Fibroblast of lung (primary cell): ENCODE measurements at places on chromosomes 11 and 22.

DNA sequence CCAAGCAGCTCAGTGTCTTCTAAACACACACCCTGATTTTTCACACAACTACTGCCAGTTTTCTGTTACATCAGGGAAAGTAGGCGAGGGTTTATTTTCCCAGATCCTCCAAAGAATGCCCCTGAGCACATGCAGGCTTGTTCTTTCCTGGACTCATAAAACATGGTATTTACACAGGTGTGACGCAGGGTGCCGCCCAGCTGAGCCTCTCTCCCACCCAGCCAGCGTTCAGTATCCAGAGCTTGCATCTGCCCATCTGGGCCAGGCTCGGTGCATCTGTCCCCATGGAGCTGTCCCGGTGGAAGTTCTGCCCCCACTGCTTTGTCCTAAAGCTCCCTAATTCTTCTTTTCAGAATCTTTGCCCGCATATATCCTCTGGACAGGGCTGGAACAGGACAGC, 44.8 kb upstream of the ISX start:
- DNase-seq = no peak

- peak; percentile 30 for DNase-seq
These were observed 62.7 kb downstream of the TSPAN18 start for GRCh38 chr11:44789496-44789895.

DNA sequence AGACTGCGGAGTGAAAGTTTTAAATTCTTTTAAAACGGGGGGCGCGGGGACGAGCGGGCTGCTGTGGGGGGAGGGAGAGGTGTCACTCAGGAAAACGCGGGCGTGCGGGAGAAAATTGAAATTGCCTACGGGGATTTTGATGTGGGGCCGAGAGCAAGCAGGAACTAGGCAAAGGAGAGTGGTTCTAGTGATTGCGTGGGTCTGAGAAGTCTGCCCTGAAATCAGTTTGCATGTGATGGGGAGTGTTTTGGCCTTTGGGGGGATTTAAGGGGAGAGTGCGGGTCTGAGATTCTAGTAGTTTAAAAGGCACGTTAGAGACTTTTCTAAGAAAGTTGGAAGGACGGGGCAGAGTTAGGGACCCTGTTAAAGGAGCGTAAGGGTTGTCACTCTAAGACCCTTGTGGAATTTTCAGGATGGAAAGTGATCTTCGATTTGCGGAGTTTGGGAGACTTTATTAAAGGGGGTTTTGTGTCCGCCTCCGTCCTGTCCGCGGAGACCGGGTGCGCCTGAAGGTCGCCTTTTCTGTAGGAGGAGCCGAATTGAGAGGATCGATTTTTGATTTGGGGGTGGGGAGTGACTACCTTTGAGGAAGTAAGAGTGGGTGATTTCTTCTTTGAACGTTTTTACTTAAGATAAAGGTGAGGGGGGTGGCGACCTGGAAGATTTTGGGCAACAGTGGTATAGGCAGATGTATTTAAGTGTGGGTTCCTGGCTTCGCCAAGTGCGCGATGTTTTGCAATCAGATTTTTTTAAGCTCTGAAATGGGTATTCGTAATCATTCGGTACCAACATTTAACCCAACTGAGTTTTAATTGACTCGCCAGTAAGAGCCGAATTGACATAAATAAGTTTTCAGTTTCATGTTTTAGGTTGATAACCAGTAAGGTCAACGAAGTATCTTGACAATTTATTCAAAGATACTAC, 1.1 kb downstream of the EED start:
- peak; percentile 6 for DNase-seq

- DNase-seq = no peak
These were observed 126.5 kb downstream of the LDLRAD3 start for GRCh38 chr11:36070213-36070953.

- no peak for DNase-seq
These were observed 6.2 kb upstream of the LINC01488 start for GRCh38 chr11:69475141-69475865.
